AG09309 (cell line): ENCODE measurements at places on chromosomes 5 and 9.
A peak's percentile ranks its signal among the peaks of the same experiment; 100 is the strongest.

DNA sequence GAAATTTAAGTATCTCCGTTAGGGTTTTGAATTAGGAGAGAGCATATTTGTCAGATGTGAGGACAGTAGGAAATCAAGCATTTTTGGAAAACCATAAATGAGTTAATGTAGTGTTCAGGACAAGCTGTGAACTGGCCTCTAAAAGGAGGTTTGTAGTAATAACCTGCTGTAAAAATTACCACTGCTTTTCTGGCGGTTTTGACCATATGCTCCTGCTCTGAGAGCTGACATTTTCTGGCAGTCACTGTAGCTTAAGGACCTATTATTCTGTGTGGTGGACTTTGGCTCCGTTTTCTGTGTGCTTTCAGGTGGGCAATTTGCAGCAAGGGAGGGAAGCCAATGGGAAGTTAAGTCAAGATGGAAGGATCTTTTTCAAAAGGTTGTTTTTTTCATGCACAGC lies 111.1 kb downstream of the SGCD start:
- DNase-seq, result no peak

DNA sequence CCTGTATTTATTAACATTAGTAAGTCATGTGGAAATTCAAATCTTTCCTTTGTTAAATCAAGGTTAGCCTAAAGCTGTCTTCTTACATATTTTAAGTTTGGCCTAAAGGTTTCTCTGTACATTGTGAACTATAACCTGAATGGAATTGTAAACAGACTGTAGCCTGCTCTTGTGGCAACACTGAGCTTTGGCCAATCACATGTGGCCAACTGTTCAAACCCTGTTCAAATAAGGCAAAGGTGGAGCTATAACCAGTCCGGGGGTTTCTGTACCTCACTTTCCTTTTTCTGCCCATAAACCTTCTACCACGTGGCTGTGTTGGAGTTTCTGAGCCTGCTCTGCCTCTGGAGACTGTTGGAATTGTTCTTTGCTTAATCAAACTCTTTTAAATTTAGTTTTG lies 3.3 kb upstream of the HAPLN1 start:
- DNase-seq, result no peak

GRCh38 chr5:33088176-33088575 lies 352.6 kb upstream of the TARS1 start:
- no peak for DNase-seq

DNA sequence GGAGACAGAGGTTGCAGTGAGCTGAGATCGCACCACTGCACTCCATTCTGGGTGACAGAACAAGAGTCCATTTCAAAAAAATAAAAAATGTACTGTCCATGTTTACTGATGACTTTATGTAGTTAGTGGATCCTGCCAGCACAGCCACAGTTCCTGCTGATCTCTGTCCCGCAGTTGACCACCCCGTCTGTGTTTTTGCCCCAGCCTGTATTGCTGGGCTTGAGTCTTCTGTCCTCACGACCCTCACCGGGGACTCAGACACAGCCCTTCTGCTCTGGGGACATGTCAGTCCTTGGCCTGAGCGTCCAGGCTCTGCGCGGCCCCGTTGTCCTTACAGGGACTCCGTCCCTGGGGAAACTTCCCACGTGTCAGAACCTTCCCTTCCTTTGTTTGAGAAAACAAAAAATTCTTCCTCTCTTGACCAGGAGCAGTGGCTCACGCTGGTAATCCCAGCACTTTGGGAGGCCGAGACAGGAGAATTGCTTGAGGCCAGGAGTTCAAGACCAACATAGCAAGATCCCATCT lies 14.5 kb downstream of the SURF6 start:
- DNase-seq, result no peak

- DNase-seq, result no peak
These were observed 24.3 kb upstream of the POMT1 start for GRCh38 chr9:131478421-131478868.

DNA sequence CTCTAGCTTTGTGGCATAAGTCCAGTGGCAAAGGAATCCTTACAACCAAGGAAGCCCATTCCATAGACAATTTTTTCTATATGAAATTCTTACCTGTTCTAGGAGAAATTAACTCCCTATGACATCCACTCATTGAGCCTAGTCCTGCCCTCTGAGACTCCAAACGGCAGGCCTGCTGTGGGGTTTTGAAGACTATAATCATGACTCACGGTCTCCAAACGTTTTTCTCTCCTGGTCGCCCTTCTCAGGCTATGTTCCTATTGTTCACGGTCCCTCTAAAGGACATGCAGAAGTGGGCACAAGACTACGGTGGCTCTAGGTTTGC lies 611 bp downstream of the EXOSC3 start:
- DNase-seq, result no peak

DNA sequence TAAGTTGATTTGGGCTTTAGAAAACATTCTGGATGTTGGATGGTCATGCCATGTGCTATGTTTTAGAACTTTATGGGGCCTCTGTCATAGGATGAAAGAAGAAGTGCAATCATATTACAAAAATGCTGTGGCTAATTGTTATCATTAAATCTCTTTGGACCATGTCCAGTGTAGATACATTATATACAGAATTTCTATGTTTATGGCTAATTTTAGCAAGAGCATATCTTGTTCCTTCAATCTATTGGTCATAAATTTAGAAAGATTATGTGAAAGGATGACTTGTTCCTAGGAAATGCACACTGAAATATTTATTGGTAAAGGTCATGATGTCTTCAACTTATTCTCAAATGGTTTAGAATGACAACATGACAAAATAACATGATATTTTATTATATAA lies 42.4 kb upstream of the ELL2 start:
- no peak for DNase-seq

DNA sequence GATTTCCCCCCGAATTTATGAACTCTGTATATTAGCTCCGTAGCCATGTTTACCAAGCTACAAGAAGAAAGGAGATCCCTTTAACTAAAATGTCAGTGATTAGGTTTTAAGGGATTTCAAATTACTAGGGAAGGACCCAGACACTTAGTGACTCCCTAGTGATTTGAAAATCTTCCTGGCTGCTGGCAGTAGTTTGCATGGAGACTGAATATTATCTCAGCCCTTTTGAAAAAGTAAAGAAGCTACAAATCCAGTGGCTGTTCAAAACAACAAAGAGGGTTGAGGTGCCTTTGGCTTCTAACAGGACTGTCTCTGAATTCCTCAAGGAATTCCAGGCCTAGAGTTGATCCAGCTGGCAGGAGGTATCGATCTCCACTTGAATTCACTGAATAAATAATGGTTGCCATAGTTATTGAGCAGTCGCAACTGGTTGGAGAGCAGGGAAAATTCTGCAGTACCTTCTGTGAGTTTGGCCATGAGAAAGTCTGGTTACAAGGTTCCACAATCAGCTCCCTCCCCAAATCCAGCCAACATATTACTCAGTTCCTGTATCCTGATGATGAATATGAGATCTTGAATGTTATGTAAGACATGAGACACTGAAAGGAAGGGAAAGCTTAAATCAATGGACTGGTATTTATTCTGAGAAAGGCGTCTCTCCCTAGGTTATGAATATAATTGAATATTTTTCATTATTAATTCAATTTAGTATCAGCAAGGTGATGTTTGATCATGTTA lies 37.7 kb downstream of the NR4A3 start:
- DNase-seq, result peak; percentile 10

GRCh38 chr9:84293001-84293798 lies 47.4 kb downstream of the SLC28A3 start:
- DNase-seq, result no peak

GRCh38 chr5:106290841-106291240 lies 1379.9 kb downstream of the EFNA5 start:
- DNase-seq, result no peak

GRCh38 chr5:33612386-33612785 lies 171.6 kb downstream of the TARS1 start:
- DNase-seq, result no peak

- no peak for DNase-seq
These were observed 464.4 kb upstream of the TUSC1 start for GRCh38 chr9:26142631-26143030.

DNA sequence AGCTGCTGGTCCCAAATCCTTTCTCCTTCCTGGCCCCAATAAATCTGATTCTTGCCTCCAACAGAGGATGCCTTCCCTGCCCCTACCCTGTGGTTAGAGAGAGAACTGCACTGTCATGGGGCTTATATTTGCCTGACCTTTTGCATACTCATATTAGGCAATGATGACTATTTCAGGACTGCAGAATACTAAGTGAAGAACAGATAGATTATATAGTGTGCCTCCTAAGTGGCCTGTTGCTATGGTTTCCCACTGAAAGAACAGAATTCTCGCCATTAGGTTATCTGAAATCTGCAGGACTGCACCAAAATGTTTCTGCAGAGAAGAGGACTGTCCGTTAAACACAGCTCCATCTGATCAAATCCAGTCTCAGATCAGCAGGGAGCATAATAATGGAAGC lies 87.3 kb upstream of the CCNG1 start:
- no peak for DNase-seq

DNA sequence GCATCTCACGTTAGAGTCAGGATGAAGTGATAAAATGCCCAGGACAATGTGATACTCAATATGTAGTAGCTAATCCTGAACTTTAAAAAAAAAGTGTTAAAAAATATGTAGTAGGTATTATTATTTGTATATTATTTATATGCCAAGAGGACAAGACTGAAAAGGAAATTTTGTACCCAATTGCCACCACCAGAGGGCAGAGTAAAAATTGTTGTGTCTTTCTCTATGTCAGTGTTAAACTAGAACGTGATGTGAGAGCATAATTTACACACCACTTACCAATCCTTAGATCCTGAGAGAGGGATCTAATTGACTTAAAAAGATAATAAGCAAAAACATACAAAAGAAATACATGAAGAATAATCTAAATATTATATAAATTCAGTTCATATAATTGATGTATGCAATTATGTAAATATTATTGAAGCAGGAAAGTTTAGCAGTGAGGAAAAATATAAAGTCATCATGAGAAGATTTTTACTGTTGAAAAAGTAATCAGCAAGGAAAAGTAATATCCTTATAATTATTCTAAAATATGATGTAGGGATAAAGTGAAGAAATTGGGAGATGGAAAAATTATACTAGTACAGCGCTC lies 288.9 kb downstream of the RAB3C start:
- DNase-seq, result peak; percentile 11

GRCh38 chr5:10684303-10685086 lies 76.5 kb downstream of the DAP start:
- no peak for DNase-seq

DNA sequence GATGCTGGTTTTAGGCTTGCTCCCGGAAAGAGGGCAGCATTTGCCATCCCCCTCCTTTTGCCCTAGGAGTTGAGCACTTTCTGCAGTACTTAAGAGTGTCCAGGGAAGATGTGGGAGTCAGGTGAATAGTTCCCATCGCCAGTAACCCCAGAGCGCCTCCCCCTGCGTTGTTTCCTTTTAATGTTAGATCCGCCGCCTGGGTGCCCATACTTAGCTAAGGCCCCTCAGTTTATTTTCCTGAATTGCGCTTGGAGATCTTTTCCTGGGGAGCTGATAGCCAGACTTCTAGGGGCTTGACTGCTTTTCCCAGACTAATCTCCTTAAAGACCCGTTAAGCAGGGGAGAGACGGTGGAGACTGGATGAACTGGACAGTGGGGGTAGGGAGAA lies 377 bp upstream of the PCDHAC2 start:
- DNase-seq, result no peak

GRCh38 chr9:37187713-37188439 lies 67.5 kb downstream of the ZCCHC7 start:
- no peak for DNase-seq

DNA sequence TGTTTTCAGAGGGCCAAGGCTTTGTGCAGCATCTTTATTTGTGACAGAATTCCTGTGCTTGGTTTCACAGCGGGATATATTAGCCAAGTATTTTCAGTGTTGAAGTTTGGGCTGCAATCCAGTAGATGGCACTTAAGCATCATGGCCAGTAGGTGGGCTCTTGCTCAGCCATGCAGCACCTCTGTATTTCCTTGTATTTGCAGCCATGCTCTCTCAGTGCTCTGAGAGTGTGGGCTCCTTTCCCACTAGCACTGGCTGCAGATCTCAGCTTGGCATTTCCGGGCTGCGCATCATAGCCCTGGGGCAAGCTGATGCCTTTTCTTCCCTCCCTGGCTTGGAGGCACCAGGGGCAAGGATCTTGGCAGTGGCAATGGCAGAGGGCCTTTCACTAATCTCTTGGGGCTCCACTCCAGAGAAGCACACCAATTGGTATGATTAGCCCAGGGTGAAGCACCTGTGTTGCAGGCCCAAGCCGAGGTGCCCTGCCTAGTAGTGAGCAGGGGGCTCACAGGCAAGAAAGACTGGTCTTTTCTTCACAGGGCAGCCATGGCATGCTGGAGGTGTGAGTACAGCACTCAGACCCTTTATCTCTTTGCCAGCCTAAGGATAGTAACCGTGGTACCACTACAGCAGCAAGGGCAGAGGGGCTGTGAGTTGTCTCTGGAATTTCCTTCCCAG lies 48.3 kb downstream of the SLCO6A1 start:
- DNase-seq, result no peak

DNA sequence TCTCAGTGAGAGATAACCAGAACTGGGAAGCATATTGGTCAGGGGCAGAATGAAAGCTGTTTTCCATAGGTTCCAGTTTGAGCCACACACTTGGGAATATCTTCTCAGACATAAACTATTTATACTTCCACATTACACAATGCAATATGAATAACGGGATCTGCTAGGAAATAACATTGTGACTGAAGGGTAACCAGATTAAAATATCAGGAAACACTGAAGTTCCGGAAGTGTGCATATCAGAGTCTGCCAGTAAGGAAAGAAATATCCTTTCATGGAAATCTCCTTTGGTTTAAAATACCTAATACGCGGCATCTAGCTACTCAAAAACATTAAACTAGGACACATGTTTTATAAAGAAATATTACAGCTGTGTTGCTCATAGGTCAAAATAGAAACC lies 56.3 kb downstream of the ST8SIA4 start:
- DNase-seq, result no peak

DNA sequence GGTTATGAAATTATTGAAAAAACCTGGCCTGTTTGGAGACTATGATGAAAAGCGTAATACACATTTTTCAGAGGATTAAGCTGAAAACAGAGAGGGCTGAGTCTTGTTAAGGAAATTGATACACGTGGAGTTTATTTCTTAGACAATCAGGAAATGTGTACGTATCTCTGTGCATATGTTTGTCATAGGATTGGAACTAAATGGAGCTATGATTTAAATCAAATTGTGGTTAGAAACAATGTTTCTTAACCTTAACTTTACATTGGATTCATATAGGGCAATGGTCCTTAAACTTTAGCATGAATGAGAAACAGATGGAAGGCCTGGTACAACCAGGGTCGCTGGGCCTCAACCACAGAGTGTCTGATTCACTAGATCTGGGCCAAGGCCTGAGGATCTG lies 451.6 kb downstream of the CDH18 start:
- no peak for DNase-seq

GRCh38 chr5:134642931-134643530 lies 5.6 kb upstream of the SEC24A start:
- DNase-seq, result peak; percentile 25

DNA sequence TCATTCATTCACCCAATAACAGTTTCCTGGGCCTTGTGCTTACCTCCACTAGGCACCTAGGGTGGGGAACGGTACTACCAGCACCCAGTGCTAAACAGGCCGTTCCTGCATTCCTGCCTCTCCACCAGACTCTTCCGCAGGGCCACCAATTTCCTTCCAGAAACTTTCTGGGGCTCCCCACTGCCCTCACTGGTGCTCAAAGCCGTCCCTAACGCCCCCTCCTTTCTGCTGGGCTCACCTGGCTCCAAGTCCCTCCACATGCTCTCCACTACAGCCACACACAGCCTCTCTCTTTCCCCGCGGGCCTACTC lies 1.4 kb downstream of the PHF19 start:
- no peak for DNase-seq

- DNase-seq, result no peak
These were observed 57.0 kb upstream of the LMX1B start for GRCh38 chr9:126556560-126557250.

- DNase-seq, result no peak
These were observed 136.4 kb downstream of the KDM4C start for GRCh38 chr9:6894135-6894534.

GRCh38 chr9:103037508-103038477 lies 42.7 kb downstream of the CYLC2 start:
- DNase-seq, result no peak
